ENCODE measurements at places on chromosomes 13 and 19.

DNA sequence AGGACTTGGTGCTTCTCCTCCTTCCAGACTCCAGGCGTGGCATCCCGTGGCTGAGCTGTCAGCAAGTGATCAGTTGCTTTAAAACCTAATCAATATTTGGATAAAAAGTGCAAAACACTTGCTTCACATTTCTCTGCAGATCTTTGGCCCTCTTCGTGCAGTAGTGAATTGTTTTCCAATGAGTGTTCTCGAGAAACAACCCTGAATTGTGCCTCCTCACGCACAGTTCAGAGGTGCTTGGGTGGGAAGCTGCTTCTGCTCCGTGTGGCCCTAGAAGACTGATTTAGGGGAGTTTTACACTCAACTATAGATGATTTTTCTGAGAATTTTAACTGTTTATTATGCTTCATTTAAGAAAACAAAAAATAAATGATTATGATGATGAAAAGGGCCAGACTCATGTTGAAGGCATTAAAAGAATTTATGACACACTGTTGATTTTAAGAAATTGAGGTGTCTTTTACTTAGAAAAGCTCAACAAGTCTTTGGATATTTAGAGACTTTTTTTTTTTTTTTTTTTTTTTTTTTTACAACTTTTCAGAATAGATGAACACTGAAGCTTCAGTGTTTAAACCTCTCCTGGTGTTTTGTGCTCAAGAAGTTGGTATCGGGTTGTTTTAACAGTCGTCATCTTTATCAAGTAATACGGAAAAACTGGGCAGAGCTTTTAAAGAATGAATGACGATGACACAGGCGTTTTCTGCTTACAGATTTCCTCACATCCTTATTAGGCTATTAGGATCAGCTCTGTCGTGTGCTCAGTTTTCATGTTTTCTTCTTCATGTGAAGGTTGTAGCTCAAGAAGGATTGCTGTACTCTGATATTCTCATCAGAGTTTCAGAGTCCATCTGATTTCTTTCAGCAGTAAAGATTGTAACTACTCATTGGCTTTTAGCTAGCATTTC lies 39.5 kb upstream of the TEX29 start:
- DNase-seq, result no peak

- DNase-seq, result peak; percentile 25
Observed at GRCh38 chr13:112052213-112052612, 14.7 kb upstream of the SOX1 start.

DNA sequence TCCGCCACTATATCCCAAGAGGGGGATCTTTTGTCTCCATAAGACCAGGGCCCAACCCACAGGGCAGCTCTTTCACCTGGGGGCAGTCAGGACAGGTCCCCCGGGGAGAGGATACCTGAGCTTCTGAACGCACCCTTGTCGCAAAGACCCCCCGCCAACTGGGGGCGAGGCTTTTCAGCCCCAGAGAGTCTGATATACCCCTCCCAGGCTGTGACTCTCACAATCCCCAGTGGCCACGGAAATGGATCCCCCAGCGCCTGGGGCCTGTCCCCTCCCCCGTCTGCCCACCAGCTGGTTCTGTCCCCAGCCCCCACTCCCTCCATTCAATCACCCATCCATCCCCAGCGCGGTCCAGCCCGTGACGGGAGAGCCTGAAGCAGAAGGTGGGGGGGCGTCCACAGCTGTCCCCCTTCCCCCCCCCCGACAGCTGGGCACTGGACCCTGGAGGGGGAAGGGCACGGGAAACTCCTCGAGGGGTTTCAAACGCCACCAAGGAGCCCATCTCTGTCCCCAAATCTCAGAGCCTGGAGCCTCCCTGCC lies 823 bp downstream of the DOCK6 start:
- peak; percentile 55 for DNase-seq

DNA sequence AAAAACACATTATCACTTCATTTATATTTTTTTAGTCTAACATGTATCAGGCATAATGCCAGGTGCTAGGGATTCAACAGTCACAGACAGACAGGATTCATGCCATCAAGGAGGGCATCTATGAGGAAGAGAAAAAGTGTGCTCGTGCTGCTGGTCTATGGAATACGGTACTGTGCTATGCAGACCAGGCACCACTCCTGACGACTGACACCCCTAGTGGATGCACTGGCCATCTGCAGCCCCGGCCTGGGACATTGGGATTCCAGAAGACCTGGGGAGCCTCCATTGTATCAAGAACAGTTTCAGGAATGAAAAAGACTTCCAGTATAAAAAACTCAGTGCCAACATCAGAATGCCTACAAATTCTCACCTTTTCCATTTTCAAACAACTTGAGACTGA lies 94.0 kb downstream of the KLF12 start:
- DNase-seq, result no peak

- no peak for DNase-seq
Observed at GRCh38 chr19:38544569-38545315, 73.0 kb downstream of the MAP4K1 start.

GRCh38 chr13:102392481-102393209 lies 9.2 kb downstream of the FGF14 start:
- DNase-seq, result no peak

DNA sequence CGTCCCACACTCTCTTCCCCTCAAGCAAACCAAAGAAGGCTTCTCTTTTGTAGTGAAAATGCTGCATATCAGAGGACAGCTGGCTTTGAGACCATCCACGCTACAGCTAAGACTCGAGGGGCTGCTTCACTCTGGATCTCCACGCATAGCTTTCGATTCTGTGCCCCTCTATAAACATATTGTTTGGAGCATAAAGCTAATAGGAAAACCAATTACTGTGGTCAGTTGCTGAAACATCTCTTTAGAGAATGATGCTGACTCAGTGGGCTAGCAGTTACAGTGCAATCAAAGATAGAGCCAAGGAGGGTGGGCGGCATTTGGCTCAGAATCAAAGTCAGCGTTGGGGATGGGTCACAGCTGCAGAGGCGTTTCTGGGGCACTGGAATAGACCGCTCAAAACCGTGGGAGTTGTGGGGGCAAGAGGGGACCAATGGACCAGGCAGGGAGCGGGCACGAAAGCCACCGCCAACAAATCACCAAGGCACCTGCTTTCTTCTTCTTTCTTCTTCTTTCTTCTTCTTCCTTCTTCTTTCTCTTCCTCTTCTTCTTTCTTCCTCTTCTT lies 76.7 kb downstream of the RASL11A start:
- DNase-seq, result no peak

DNA sequence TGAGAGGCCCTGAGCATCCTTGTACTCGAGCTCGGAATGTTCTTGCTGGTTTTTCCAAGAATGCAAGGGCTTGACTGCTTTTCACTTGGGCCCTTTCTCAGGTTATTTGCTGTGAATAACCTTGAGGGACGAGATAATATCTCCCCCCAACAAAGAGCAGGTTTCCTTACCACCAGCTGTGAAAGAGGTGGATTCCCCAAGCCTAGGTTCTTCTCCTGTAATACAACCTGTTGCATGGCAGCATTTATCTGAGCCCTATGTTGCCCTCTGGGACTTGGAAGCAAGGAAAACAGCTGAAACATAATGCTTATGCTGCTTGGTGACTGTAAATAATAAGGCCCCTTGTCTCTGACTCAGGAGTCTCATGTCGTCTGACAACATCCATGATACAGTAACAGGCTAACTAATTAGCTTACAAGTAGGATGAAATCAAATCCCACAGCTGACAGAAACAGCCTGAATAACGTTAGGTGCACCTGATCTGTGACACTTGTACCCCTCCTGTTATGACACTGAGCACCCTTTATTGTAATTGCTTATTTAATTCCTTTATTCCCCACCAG lies 43.6 kb upstream of the RCBTB2 start:
- no peak for DNase-seq

- peak; percentile 5 for DNase-seq
Observed at GRCh38 chr13:102504002-102504401, 92.8 kb upstream of the TPP2 start.

GRCh38 chr13:107170270-107170931 lies 602.5 kb upstream of the ARGLU1 start:
- DNase-seq, result no peak

DNA sequence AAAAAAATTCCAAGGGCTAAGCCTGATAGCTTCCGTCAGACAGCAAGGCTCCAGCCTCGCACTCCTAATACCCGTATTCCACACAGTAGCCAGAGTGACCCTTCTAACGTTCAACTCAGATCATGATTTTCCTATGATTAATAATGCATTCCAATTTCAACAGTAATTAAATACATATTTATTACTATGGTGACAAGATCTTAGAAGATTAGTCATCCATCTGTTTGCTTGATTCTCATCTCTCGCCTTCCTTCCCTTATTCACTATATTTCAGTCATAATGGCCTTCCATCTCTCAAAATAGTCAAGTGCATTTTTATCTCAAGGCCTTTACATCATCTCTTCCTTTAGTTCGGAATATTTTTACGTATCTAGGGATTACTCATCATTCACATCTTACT lies 621.2 kb upstream of the SPRY2 start:
- DNase-seq, result no peak

- no peak for DNase-seq
Observed at GRCh38 chr13:99688776-99689175, 187.5 kb downstream of the TM9SF2 start.

DNA sequence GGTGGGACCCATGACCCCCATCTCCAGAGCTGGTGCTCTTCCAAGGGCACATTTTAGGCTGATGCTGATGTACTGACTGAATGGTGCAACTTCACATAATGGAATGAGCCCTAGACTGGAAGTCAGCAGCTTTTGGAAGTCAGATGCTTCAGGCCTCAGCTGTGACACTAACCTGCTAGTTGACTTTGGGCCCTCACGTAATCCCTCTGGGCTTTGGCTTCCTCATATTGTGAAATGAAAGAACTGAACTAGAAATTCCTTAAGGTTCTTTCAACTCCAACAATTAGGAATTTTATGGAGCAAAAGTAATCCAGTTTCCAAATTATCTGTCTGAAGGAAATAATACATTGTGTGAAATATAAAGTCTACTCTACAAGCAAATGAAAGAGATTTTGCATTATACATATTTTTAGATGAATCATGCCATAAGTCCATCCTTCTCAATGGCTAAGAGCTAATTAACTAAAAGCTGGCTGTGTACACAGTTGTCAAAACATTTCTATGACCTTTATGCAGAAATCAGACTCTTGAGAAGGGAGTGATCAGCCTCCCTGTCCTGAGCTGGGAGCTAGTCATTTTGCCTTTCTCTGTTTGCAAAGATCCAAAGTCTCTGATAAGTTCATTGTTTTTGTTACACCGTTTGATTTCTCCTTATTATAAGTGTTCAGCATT lies 204.2 kb downstream of the DCLK1 start:
- DNase-seq, result no peak

DNA sequence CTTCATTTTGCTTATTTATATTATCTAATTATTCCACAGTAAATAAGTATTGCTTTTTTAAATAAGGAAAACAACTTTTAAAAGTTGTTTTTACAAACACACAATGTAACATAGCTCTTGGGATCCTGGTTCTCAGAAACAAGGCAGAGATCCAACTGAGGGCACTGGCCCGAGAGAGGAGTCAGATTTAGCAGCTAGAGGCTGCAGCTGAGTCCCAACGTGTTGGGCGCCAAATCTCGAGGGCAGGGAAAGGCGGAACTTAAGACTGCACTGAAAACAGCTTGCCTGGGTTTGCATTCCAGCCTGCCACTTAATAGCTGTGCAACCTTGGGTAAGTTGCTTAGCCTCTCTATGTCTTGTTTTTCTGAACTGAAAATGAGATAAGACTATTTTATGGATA lies 16.4 kb upstream of the WASF3 start:
- no peak for DNase-seq

DNA sequence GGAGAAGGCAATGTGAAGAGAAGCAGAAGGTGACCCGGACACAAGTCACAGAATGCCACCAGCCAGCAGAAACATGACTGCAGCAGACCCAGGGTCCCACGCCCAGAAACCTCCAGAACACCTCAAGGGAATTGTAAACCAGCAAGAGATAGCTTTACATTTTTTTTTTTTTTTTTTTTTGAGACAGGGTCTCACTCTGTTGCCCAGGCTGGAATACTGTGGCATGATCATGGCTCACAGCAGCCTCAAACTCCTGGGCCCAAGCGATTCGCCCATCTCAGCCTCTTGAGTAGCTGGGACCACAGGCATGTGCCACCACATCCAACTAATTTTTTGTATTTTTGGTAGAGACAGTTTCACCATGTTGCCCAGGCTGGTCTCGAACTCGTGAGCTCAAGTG lies 10.5 kb upstream of the CEACAM20 start:
- no peak for DNase-seq

- DNase-seq, result peak; percentile 88
Observed at GRCh38 chr19:12723641-12724426, at the start of gene TNPO2. Gene TNPO2, minus strand, starts transcription at chr19:12723932. Its CDS starts 2,955 bp downstream, at chr19:12720977.

DNA sequence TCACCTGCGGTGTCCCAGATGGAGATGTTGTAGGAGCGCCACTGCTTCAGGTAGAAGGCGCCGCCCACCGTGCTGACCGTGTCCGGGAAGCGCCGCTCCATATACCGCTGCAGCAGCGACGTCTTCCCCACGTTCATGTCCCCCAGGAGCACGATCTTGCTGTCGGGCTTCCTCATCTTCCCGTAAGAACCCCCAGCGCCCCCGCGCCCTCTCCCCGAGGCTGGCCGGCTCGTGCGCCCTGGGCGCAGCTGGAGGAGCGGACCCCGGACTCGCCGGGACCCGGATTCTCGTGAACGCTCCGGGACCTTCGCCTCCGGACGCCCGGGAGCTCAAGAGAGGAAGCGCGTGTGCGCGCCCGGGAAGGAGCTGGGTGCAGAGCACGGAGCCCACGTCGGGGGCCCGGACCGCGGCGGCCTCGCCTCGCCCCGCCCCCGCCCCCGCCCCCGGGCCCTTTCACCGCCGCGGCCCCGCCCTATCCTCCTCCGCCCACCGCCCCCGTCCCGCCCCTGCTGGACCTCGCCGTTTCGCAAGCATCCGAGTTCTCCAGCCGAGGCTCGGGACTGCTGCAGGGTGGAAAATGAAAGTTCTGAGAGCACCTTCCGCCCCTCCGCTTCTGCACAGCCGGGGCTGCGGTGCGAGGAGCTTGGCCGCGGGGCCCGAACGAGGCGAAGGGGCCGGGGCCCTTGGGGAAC lies at the start of gene RAB20:
TSS of gene RAB20 (minus strand) at position 379 of the 692 bp plus-strand sequence. CDS start at position 176, 203 bp downstream.
- DNase-seq, result peak; percentile 80

DNA sequence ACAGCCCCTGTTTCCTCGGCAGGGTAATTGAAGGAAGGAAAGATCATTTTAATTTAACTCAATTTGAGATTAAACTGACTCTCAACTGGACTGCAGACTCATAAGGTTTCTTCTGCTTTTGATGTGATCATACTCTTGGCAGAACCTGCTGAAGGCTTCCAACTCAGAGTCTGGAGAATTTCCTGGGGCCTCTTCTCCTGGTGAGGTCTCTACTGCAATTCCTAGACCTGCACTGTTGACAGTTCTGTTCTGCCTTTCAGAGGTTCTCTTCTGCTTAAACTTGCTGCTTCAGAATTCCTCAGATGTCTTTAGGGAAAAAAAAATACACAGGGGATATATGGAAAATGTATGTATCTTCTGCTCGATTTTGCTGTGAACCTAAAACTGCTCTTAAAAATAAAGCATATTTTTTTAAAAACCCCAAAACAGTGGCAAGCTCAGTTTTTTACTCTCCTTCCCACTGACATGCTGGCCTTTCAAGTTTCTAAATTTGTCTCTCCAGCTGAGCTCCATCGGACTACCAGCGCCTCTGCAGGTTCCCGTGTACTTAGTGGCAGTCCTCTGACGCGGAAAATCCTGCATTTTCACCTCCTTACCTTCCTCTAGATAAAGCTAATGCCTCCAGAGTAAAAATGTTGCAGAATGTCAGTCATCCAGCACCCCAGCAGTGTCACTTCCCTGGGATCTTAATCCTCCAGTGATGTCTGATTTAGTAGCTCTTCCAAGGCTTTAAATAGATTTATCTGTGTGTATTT lies 733.5 kb upstream of the SGCG start:
- DNase-seq, result no peak

- DNase-seq, result no peak
Observed at GRCh38 chr19:28322491-28322890, 890.5 kb downstream of the UQCRFS1 start.

Data from retina (tissue), 1 donor.